ENCODE measurements at places on chromosomes 16 and 17.
A peak's percentile ranks its signal among the peaks of the same experiment; 100 is the strongest.

DNA sequence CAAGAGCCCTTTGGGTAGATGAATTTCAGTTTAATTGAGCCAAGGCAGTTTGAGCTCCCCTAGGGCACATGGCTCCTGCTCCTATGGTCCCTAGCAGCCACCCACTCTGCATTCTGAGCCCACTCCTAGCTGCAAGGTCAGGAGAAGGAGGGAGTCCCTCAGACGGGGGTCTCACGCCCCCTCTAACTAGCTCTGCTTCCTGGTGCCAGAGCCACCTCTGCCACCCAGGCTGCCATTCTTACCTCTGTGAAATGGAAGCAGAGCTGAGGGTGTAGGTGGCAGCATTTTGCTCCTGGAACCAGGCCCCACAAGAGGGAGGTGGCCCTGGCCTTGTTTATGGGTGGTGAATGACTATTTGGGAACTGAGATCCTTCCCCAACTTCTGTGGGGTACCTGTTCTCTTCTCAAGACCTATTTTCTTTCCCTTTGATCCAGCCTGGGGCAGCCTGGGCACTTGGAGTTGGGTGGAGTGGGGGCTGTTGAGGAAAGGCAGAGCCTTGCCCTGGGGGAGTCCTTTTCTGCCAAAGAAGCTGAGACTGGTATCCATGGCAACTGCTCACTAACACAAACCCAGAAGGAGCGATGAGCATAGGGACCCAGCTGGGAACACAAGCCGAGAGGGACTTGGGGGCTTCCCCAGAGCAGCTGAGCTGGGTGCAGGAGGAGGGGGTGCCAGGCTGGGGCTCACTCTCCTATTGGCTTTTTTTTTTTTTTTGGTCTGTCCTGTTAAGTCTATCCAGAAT lies 4.8 kb downstream of the SPNS2 start:
- DNase-seq, result no peak

GRCh38 chr17:81902653-81903414 lies 796 bp downstream of the NPB start:
- no peak for DNase-seq

- DNase-seq, result no peak
Observed at GRCh38 chr16:17566075-17566474, 95.3 kb upstream of the XYLT1 start.

DNA sequence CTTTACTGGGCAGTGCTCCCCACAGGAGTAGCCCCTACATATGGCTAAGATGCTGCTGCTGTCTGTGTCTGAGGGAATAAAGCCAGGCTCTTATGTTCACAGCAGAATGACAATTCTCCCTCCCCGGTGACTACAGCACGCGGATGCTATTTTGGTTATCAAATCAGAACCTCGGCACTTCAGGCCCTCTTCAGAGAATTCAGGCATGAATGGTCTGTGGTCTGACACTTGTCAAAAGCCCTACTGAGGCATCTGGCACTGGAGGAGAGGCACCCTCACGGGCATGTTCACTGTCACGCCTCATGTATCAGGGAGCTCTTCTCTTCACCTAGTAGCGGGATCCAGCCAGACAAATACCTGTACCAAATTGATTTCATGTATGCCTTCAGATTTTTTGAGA lies 30.4 kb downstream of the KIAA0513 start:
- no peak for DNase-seq

- no peak for DNase-seq
Observed at GRCh38 chr17:81261582-81262336, 22.6 kb downstream of the NDUFAF8 start.

DNA sequence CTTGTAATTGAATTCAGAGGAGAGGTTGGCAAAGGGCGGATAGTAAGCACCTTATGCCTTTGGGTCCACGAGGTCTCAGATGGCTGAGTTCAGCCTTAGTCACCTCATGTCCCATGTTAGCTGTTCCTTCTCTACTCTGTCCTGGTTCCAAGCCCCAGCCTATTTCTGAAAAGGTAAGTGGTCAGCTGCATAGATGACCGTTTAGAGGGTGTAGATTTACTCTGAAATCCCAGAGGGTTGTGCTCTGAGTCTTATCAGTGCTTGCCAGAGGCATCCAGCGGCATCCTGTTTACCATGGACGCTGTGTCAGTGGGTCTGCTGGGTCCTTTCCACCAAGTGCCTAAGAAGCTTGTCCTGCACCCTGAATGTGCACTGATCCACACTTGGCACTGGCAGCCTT lies 1.9 kb downstream of the ZNF778 start:
- DNase-seq, result no peak

DNA sequence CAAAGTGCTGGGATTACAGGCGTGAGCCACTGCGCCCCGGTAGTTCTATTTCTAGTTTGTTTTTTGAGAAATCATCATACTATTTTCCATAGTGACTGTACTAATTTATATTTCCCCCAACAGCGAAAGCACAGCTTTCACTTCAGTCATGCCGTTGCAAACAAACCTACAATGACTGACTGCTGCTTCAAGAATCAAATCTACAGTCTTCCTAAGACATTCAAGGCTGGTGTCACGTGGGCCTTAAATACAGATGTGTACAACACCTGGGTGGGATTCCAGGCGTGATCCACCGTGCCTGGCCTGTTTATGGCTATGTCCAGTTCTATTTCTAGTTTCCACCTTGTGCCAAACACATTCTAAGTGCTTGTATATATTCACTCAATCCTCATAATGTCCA lies 72.0 kb downstream of the ABCC6 start:
- DNase-seq, result no peak

DNA sequence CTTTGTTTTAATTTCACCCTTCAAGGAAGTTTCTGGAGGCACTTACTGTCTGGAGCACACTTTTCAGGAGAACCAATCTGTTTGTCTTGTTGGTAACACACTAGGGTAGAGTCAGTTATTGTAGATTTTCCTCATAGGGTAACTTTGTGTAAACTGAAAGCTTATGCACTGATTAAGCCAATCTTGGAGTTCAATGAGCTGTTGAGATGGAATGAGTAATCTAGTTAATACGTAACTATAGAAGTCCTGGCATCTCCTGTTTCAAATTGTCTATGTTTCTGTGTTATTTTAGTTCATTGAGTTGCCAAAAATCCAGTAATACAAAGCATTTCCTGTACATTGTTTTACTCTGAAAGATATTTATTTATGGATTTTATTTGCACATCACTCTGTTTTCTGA lies 111.6 kb upstream of the HAS3 start:
- no peak for DNase-seq

DNA sequence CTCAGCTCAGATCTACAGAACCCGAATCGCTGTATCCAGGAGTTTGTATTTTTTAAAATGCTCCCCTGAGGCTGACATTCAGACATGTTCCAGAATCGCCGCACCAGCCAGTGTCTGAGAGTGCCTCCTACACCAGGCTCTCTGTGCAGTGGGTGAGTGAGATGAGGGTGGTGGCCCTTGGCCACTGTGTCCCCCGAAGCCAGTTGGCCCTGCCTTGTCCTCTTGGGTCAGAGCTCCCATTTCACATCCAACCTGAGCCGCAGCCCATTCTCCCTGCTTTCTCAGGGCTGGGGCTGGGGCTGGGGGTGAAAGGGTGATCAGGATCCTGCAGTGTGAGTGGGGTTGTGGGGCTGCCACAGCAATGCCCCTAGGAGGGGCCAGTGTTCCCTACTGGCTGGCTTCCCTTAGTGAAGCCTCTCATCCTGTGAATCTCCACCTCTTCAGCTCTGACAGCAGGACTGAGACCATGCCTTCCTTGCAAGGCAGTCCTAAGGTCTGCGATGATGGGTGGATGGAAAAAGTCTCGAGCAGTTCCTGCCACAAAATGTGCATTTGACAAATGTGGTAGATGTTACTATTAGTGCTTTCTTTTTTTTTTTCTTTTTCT lies 12.9 kb upstream of the MYCBPAP start:
- no peak for DNase-seq

GRCh38 chr17:81939881-81940385 lies 2.8 kb upstream of the PYCR1 start:
- DNase-seq, result no peak

DNA sequence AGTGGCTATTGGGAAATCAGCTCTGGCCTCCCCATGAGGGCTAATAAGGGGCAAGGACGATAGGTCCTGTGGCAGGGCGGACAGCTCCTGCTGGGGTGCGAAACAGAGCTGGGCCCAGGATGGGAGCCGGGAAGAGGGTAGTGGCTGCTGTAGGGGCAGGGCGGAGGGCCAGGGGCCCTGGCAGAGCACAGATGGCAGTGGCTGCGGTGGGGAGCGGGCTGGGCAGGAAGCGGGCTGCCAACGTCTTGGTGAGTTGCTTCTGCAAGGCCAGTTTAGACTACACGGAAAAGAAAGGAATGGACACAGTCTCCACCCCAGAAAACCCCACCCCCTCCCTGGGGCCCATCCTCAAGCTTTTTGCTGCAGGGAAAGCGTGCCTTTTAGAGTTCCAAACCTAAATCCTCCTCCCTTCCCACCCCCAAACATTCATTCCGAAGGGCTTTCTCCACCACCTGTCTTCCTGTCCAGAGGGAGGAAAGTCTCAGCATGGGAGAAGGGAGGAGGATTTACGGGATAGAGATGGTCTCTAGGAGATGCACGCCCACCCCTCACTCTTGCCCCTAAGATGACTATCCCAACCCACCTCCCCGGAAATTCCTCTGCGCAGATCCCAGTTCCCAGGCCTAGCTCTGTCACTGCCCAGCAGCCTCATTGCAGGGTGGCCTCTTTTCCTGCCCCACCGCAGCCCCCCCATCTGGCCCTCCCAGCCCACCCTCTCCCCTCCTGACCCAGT lies 7.1 kb downstream of the NKIRAS2 start:
- no peak for DNase-seq

DNA sequence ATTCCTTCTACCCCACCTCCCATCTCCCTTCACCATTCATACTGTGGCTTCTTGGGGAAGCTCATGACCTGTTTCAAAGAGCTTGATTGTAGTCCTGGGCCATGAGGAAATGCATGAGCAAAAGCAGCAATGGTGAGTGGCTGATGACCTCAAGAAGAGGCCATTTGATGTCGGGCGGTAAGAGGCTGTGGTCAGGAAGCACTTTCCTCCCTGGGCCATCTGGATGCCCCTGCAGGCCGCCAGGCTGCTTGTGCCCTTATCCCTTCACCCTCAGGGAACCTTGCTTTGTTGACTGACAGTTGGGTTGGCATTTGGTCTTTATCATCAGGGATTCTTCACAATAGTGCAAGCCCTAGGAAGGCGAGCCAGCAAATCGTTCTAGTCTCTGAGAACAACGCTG lies 78.3 kb upstream of the TBX2 start:
- DNase-seq, result no peak

DNA sequence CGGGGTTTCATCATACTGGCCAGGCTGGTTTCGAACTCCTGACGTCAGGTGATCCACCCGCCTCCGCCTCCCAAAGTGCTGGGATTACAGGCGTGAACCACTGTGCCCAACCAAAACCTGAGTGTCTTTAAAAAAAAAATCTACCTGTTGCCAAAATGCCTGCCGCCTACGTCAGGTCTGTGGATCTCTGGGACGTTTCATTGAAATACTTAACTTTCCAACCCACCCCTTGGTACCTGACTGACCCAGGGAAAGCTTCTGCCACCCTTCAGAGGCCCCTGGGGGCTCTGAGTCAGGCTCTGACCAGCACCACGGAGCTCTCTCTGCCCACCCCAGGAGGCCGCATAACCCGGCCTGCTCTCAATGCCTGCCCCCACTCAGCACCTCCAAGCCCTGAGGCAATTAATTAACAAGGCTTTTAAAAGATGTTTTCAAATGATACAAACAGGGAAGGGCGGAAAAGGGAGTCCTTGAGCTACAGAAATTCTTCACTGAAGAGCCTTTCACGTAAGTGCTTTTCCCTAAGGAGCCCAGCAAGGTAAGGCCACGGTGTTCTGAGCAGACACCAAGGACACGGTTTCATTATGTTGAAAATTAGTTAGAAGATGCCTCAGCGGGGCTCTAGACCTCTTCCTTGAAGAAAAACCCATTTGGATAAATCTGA lies 29.3 kb upstream of the GSG1L start:
- no peak for DNase-seq

- no peak for DNase-seq
Observed at GRCh38 chr17:28471531-28472342, 1.7 kb upstream of the SLC13A2 start.

DNA sequence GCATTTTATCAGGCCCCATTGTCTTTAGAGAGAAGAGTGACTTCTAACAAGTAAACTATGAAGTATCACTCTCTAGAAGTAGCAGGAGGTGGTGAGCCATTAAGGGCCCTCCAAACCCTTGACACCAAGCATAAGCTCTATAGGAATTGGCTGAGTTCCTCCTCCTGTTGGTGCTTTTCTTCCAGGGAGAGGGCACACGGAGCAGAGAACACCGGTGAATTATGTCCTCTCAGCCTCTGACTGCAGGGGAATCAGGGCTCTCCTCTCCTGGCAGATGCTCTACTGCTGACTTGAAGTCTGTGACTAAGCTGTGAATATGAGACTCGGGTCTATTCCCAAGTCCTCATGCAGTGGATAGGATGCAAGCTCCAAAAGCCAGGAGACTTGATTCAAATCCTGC lies 32.3 kb downstream of the CHD9 start:
- DNase-seq, result no peak

DNA sequence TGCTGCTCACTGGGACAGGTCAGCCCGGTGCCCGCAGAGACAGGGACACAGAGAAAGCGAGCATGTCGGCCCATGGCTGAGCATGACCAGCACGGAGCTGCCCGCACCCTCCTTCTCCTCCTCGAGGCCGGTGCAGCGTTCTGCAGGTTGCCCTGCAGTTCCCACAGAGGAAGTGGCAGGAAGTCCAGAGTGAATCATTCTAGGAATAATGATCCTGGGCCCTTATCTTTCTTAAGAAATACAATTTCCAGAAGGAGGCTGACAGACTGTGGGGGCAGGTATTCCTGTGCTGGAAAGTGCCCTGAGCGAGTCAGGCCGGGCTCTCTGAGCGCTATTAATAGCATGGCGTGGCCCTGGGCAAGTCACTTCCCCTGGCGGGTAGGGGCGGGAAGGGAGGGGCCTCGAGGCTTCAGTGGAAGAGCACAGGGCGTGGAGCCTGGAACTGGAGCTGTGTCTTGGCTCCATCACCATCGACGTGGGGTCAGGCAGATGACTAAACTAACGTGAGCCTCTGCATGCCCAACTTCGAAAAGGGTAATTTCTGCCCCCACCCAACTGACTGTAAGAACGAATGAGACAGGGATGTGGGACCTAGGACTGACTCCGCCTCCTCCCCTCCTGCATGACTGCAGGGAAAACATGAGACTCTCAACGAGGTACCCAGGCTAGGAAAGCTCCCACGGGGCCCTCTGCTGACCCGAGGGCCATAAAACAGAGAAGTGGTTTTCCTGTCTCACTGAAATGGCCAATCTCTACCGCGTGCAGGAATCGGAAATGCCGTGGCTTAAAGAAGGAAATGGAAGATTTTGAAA lies 9.8 kb downstream of the TMEM204 start:
- peak; percentile 63 for DNase-seq

DNA sequence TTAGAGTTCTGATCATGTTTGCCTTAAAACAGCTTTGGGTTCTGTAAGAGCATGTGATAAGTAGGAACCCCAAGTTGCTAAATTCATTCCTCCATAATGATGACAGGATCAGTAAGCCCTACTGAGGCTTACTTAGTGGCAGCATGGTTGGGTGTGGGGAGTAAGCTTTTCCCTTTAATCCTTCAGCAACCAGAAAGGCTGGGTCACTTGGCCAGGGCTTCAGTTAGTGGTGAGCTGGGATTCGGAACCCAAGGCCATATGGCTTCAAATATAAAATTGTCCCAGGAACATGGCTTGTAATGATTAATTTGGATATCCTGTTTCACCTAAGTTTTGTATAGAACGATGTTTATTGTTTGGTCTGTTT lies 850 bp downstream of the GINS3 start:
- DNase-seq, result no peak

- DNase-seq, result no peak
Observed at GRCh38 chr17:80229011-80229410, 8.8 kb downstream of the SLC26A11 start.

GRCh38 chr16:15653227-15653626 lies 3.2 kb downstream of the NDE1 start:
- no peak for DNase-seq

GRCh38 chr17:55546481-55546880 lies 35.2 kb upstream of the SMIM36 start:
- no peak for DNase-seq
